ENCODE measurements at places on chromosomes 7 and 10. TPM values are rescaled to one million over a fixed set of nuclear protein-coding genes. Genes with fewer than 3 reads are reported as not detected.

DNA sequence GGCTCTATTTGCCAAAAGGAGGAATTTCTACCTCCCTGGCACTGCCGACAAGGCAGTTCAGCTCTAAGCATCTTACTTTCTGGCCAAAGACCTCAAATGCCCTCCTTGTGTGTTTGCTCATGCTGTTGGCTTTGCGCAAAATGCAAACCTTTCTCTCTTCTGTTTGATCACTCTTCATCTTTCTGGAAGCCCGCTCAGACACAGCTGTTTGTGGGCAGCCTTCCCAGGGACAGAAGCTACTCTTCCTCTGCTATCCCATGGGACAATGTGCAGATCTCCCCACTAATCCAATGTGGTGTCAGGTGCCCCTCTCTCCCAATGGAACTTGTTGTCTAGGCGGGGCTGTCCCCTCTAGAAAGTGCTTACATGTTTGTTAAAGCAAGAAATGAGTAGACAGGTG, 278.7 kb downstream of the CCSER2 start:
- DNase-seq, result no peak

DNA sequence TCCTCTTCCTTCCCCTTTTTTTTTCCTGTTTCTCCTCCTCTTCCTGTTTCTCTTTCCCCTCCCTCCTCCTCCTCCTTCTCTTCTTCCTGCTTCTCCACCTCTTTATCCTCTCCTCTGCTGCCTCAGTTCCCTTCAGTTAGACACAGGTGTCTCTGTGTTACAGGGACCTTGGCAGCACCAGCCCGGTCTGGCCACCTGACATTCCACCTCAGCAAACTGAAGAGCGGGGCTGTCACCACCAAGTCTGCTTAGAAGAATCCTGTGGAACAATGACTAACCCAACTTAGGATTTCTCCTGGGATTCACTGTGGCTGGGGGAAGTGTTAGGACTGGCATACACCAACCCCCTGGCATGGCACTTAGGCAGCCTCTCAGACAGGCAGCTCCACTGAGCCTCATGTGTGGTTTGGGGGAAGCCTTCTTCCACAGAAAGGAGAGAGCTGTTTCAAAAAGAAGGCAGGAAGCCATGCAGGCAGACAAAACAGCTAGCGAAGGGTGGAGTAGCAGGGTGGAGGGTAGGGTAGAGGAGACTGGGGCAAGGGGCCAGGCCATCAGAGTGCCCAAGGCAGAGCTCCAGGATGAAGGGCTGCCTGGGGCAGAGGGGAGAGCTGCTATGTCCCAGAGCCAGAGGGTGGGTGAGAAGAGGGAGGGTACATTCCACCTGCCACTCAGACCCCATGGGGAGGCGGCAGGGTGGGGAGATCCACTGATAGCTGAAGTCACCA, 13.2 kb upstream of the GDF10 start:
- no peak for DNase-seq

DNA sequence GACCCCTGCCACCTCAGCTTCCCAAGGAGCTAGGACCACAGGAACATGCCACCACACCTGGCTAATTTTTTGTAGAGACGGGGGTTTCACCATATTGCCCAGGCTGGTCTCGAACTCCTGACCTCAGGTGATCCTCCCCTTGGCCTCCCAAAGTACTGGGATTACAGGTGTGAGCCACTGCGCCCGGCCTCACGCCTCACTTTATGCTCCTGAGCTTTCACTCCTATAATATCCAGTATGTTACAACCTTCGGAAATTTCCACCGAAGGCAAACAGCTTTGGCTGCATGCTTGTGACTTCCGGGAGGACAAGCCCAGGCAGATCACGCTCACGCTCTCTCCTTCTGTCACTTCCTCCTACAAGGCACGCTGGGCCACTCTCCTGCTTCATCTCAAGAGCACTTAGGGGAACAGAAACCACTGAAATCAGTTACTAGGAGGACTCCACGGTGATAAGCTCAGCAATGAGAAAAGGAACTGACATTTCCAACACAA, 4.4 kb upstream of the MAD1L1 start:
- DNase-seq, result peak; percentile 93

GRCh38 chr7:93279541-93279940, 47.4 kb downstream of the VPS50 start:
- DNase-seq, result no peak

Gene PRKG1
- total RNA-seq, result not detected

DNA sequence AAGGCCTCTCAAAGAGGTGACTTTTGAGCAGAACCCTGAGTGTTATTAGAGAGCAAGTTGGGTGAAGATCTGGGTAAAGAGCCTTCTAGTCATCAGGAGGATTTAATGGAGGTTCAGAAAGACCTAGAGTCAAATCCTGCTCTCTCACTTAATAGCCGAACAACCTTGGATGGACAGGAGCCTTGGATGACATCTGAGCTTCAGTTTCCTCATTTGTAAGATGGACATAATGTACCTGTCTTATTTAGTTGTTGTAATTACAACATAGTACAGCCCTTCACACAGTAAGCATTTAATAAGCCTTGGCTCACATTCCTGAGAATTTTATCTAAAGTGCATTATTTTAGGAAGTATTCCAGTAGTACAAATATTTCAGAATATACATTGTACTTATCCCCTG, 57.0 kb downstream of the C1GALT1 start:
- DNase-seq, result no peak

DNA sequence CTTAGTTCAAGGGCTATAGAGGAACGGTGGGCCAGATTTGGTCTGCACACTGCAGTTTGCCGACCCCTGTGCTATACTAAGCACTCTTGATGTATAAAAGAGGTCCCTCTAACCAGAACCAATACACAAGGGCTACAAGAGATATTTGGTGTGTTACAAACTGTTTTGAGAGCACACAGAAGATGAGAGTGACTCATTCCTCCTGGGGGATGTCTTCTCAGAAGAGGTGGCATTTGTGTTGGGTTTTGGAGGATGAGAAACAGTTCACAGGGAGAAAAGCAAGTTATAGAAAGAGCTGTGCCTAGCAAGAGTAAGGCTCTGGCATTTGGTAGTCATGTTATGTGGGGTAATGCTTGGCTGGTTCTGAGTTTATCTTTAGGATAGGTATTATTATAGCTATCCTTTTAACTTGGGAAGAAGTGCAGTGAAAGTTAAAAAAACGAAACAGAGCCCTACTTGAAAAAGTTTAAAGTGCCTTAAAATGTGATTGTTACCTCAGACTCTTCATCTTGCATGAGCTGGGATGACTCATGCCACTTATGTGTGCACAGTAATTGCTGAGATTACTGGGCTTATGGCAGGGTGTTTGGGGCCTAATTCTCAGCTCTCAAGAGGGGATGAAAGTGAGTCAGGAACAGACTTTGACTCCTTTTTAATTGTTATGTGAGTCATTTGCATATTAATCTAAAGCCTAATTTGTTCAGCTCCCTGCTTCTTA, 160.4 kb downstream of the KIF20B start:
- no peak for DNase-seq

Gene FBXL13
- 4.0 TPM for total RNA-seq

Gene IGFBP3
- not detected for total RNA-seq

Gene GLI3
- total RNA-seq, result not detected

Gene NEUROG3
- total RNA-seq, result not detected

Gene LEP
- total RNA-seq, result not detected

Gene CPA2
- total RNA-seq, result not detected

Gene PON3
- total RNA-seq, result not detected

Gene EFCAB10
- not detected for total RNA-seq

DNA sequence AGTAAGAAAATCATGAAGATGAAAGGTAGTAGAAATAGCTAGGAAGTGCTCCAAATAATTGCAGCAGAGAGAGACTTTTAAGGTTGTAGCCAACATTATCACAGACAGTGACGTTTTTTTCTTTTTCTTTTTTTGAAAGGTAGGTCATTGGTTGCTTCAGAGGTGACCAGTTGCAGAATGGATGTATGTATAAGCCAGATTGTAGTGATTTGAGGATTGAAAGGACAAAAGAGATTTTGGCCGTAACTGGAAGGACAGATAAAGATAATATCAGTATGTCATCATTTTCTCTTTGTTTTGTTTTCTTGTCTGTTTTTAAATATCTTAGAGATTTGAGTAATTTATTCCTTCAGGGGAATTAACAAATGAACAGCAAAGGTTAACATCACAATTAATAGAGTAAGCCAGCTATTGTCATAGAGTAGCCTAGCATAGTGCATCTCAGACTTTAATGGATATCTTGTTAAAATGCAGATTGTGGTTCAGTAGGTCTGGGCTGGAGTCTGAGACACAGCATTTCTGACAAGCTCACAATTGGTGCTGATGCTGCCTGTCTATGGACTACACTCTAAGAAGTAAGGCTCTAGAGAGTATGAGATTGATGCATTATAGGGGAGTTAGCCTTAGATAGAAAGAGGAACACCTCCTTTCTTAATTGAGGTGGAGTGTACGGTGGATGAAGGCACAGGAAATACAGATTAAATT, 28.3 kb downstream of the CDK13 start:
- peak; percentile 43 for DNase-seq

Gene BET1
- total RNA-seq, result 40.7 TPM

Gene HERC4
- 126 TPM for total RNA-seq

DNA sequence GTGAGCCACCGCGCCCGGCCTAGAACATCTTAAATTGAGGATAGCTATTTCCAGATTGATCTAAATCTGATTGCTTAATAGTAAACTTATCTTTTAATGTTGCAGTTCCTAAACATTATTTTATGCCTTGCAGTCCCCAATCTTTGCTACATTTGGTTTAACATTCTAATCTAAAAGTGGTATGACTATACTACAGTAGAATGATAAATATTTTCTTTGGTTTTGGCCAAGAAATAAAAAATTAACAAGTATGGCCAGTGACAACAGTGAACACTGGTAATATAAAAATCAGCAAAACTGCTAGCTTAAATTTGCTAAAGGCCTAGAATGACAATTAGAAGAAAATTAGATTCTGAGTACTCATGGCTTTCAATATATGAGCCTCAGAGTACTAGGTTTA, 73.5 kb downstream of the CDK6 start:
- DNase-seq, result no peak

Measured in B cell (primary cell).